ENCODE measurements at places on chromosomes 4 and X.

- DNase-seq: no peak
Measured at GRCh38 chr4:27568236-27568951, 707.8 kb downstream of the STIM2 start.

GRCh38 chr4:18733961-18734360, 712.4 kb upstream of the LCORL start:
- DNase-seq: peak; percentile 71

DNA sequence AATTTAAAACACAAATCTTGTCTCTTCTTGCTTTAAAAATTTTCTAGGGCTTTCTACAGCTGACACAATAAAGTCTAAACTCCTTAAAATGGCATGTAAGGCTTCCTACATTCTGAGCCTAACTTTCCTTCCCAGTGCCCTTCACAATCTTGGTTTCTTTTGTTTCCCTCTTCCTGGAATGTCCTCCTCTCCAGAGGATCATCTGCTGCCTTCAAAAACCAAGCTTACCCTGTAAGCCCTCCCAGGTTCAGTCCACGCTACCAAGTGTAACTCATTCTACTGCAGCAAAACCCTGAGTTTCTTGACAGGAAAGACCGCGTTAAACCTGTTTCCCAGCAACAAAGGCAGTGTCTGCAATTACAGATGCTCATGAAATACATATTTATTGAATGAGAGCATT, 91.3 kb downstream of the SHISA3 start:
- DNase-seq: no peak

GRCh38 chr4:37675587-37676290, 10.4 kb downstream of the RELL1 start:
- no peak for DNase-seq

- no peak for DNase-seq
Measured at GRCh38 chr4:7031558-7032449, 11.4 kb upstream of the TADA2B start.

- no peak for DNase-seq
Measured at GRCh38 chrX:2540426-2540947, 39.7 kb upstream of the DHRSX start.

GRCh38 chrX:65878456-65878855, 161.4 kb downstream of the VSIG4 start:
- no peak for DNase-seq

- DNase-seq: peak; percentile 25
Measured at GRCh38 chr4:105145156-105145902, 1.3 kb upstream of the TET2 start.

DNA sequence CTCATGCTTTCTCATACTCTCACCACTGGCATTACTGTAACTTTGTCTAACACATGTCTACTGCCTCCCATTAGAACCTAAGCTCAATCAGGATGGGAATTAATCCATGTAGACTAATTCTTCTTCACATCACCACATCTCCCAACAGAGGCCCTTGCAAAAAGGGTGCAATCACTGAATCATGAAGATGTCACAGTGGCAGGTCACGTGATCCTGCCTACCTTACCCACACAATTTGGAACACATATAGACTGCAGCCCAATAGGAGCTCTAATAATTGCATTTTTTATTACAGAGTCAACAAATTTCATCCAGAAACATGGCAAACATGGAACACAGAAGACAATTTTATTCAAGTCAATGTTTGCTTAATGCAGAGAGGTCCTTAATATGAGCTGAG, 146.6 kb downstream of the NR3C2 start:
- no peak for DNase-seq

- no peak for DNase-seq
Measured at GRCh38 chr4:1768367-1769034, 24.6 kb upstream of the FGFR3 start.

- DNase-seq: no peak
Measured at GRCh38 chr4:119655111-119655837, 26.7 kb upstream of the PDE5A start.

GRCh38 chrX:15816886-15817285, 26.6 kb downstream of the ZRSR2 start:
- DNase-seq: no peak

DNA sequence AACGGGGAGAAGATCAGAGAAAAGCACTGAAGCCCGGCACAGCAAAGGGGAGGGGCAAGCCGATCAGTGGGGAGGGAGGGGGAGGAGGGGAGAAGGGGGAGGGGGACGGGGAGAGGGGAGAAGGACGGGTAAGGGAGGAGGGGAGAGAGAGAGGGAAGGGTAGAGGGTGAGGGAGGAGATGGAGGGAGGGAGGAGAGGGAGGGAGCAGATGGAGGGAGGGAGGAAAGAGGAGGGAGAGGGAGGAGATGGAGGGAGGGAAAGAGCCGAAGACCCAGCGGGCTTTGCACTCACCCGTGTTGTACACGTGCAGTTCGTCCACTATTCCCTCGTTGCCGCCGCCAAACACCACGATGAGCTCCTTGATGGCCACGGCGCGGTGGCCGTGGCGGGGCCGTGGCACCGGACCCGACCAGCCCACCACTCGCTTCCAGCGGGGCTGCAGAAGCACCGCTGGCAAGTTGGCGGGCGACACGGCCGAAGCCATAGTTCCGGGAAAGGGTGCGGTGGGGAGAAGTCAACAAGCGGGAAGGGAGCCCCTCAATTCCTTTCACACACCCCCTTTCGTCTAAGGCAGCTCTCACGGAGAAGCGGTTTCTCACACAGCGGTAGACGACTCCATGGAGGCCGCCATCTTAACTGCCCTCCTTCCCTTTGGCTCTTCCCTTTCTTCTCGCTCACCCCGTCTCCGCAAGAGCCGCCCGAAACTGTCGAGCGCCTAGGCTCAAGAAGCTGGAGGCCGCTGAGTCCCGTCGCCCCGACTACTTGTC, 1.1 kb downstream of the HCFC1 start:
- peak; percentile 77 for DNase-seq

Data from muscle of arm (tissue), 14 donors.